ENCODE measurements at places on chromosomes 7 and 10.

DNA sequence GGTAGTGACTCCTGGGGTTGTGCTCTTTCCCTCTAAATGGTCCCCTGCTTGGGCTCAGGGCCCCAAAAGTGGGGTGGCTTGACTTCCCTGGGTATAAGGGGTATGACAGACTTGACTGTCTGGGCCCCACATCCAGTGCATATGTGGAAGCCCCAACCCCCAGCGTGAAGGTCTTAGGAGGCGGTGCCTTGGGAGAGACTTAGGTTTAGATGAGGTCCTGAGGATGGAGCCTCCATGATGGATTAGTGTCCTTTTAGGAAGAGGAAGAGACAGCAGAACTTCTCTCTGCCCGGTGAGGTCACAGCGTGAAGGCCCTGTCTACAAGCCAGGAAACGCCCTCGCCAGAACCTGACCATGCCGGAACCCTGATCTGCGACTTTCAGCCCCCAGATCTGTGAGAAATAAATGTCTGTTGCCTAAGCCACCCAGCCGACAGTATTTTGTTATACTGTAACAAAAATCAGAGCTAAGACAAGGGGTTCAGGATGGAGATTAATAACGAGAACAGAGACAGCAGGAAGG lies 23.8 kb downstream of the PODXL start:
- no peak for DNase-seq

DNA sequence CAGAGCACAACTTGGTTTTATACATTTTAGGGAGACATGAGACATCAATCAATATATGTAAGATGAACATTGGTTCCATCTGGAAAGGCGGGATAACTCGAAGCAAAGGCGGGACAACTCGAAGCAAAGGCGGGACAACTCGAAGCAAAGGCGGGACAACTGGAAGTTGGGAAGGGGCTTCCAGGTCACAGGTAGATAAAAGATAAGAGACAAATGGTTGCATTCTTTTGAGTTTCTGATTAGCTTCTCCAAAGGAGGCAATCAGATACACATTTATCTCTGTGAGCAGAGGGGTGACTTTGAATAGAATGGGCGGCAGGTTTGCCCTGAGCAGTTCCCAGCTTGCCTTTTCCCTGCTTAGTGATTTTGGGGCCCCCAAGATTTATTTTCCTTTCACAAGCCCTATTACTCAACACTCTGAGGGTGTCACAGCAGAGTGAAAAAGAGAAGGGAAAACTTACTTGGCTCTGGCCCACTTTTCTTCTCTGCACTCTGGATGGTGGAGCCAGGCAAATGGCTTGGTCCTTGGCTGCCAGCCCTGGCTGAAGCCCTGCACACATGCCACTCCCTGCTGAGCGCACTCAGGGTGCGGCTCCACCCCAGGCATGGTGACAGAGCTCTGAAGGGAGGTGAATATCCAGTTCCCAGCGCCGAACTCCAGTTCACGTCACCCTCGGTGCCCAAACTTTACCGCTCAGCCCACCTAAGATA lies 46.7 kb downstream of the PARD3 start:
- DNase-seq: no peak

GRCh38 chr7:131197920-131198615 lies 129.6 kb upstream of the MKLN1 start:
- no peak for DNase-seq

GRCh38 chr7:20596653-20597052 lies 18.8 kb upstream of the ABCB5 start:
- DNase-seq: no peak

- peak; percentile 68 for DNase-seq
Measured at GRCh38 chr10:82394122-82394521, 519.1 kb downstream of the NRG3 start.

DNA sequence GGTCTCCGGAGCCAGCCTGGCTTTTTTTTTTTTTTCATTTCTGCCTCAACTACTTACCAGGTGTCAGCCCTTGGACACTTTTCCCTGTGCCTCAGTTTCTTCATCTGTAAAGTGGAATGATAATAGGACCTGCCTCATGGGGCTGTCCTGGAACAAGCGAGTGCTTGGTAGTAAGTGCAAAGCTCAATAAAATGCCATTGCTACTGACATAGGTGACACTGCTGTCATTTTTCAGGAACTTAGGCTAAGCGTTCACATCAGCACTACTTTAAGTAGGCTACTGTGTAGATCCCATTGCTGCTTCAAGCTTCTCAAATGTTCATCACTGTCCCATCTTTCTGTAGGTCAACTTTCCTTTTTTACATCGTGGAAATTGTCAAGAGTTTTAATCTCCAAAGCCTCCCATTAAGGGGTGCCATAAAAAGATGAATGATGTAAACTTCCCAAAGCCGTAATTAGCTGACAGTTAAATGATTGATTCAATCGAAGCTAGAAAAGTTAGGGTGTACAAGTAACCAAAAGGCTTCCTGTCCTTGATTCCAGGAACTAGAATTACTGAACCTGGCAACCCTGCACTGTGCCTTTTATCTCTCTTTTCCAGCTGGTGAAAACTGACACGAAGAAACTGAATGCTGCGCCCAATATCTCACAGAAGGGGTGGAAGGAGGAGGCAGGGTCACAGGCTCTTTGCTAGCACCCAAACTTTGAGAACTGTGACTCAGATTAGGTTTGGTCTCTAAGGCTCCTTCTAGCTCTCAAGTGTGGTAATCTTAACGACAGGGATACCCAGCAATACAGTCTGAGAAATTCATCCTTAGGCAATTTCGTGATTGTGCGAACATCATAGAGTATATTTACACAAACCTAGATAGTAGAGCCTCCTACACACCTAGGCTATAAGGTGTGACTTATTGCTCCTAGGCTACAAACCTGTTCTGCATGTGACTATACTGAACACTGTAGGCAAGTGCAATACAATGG lies 861 bp upstream of the USP6NL start:
- DNase-seq: no peak

DNA sequence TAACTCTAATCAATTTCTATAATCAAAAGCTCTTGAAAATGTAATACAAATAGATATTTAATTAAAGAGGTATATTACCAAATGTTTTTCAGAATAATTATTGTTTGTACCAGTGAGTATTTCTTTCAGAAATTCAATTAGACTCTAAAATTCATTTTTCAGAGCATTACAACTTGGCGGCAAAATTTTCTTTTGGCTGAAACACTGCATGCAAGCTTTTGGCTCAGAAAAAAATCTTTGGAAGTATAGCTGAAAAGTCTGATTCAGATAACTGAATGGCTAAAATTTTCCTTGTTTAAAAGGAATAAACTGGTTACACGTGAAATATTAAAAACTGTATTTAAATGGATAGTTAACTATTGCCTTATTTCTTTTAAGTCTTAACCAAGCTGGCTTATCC lies 202.6 kb upstream of the KAT6B start:
- DNase-seq: no peak
